NCI-H1092 (cell line): ENCODE measurements at places on chromosomes 1 and 21.

DNA sequence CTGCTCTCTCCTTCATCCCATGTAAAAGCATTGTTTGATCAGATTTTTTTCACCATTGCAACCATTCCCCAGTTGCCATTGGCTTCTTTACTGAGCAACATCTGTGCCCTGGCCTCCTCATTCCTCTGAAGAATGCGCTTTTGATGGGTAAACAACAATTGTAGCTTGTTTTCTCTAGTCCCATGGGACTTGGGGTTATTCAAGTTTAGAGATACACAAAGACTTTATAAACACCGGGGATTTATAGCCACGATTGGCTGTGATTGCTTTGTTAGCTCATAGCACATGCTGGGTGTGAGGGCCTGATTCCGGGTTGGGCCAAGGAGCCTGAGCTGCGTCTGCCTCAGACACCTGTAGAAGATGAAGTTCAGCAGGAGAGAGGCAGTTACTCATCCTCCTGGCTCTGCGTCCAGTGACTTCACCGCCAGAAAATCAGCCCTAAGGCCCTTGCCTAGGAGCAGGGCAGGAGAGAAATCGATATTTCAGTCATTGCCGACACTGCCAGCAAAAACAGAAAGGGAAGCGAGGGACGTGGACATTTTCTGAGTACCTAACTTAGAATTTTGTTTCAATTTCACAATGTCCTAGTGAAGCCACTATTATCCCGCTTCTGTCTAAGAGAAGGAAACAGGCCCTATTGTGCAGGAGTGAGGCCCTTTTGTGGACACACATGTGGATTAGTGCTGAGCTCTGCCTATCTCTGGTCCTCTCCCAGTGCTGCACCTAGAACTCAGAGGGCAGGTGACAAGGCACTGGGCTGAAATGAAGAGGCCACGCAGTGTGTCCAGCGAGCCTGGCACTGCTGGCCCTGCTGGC is 159.8 kb upstream of the USP24 start:
- DNase-seq: no peak

DNA sequence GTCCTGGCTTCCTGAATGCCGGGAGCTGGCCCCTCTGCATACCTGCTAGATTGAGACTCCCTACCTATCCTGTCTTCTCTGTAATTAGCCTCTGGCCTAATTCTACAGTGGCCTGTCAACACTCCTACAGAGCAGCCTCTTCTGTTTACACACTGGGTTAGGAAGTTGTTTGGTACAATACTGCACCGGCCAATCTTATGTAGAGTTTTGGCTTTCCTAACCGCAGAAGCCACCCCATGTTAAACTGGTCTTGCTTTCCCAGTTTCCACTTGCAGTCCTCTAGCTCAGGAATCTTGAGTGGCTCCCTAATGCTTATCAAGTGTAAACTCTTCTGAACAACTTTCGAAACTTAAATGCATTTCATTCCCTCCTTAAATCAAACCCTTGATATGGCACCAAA is 42.8 kb downstream of the DPH5 start:
- no peak for DNase-seq

DNA sequence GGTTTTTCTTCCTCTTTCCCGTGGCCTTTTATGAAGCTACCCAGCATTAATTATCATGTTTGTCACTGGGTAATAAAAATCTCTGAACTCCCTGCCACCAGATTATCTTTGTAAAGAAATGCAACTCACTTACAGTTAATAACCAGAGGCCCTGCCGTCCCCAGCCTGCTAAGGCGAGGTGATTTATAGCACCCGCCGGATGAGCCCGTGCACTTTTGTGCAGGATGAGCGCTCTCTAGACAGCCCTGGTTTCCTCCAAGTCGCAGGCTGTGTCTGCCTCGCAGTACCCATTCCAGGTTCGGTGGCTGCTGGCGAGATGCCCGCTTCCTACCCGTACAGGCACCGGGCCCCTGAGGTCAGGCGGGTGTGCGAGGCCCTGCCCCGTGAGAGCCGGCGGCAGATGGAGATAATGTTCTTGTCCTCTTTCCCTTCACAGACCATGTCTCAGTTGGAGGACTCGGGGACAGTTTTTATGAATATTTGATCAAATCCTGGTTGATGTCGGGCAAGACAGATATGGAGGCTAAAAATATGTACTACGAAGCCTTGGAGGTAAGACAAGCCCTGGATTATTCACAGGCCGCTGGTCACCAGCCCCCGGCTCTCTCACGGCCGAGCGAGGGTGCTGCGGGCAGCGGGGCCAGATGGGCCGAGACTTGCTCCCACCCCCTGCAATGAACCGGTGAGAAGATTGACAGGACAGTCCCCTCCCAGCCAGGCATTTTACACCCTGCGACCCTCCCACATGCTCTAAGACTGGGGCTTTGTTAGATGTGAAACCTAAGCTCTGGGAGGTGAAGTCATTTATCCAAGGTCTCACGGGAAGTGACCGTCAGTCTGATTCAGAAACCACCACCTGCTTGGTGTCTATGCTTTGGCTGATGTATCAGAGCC is 28.5 kb upstream of the SELENON start:
- DNase-seq: peak; percentile 27

- DNase-seq: no peak
Measured at GRCh38 chr1:118484893-118485292, 299.9 kb upstream of the SPAG17 start.
